ENCODE measurements at places on chromosomes 11 and 22.

- DNase-seq: no peak
These were observed 630.4 kb downstream of the METTL15 start for GRCh38 chr11:28738549-28738948.

DNA sequence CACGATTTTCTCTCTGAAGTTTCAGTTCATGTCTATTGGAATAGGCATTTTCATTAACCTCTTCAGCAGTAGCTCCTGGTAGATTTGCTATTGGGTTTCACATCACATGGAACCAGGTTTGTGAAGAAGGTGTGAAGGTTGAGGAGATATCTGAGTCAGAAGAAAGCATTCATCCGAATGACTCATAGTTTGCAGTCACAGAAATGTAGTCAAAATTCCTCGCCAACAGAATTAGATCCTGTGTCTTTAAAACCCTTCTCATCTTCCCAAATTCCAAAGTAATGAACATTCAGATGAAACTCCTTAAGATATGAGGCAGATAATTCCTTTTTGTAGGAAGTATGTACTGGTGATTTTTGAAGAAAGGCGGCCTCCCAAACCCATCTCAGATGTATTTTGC, 125.0 kb upstream of the LARGE1 start:
- no peak for DNase-seq

DNA sequence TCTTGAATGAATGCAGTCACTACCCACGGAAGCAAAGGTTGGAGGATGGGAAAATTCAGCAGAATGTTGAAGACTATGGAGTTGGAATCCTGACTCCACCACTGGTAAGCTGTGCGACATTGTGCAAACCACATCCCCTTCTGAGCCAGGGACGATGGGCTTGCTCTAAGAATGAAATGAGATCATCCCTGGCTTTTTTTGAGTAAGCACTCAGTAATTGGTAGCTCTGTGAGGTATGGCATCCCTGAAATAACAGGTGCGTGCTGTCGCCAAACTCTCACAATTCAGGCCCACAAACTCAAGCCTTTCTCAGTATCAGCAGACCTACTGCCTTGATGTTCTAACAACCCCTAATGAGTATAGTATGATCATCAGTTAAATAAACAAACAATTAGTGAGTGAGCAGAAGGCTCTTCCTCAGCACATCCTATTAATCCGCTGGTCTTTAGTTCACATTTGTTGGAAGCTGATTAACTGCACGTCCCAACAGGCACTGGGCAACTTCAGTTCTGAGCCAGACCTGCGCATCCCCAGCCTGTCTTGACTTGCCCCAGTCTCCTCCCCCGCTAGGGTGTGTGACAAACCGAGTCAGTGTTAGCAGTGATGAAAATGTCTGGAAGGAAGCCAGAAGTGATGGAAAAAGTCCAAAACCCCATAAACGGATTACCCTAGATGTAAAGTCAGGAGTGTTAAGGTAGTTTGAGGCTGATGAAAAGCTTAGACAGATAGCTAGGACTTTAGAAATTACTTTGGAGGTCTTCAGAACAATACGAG, 235.5 kb downstream of the GRIK4 start:
- DNase-seq: no peak

GRCh38 chr11:85723088-85723487, 37.1 kb upstream of the CCDC89 start:
- DNase-seq: no peak

DNA sequence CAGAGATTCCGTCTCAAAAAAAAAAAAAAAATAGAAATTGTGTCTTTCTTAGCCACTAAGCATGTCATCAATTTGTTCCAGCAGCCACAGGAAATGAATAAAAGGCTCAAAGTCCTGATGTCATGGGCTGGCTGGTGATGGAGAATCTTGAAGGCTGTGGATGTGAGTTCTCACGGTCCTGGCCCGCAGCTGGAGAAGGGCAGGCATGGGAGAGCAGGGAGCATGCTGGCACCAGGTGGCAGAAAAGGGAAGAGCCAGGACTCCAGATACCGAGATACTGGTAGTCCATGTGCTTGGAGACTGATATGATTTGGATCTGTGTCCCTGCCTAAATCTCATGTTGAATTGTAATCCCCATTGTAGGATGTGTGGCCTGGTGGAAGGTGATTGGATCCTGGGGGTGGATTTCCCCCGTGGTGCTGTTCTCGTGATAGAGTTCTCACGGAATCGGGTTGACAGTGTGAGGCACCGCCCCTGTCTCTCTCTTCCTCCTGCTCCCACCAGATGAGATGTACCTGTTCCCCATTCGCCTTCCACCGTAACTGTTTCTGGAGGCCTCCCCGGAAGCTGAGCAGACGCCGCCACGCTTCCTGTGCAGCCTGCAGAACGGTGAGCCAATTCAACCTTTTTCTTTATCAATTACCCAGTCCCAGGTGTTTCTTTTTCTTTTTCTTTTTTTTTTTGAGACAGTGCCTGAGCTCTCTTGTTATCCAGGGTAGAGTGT, 18.1 kb downstream of the MRGPRD start:
- DNase-seq: peak; percentile 7

DNA sequence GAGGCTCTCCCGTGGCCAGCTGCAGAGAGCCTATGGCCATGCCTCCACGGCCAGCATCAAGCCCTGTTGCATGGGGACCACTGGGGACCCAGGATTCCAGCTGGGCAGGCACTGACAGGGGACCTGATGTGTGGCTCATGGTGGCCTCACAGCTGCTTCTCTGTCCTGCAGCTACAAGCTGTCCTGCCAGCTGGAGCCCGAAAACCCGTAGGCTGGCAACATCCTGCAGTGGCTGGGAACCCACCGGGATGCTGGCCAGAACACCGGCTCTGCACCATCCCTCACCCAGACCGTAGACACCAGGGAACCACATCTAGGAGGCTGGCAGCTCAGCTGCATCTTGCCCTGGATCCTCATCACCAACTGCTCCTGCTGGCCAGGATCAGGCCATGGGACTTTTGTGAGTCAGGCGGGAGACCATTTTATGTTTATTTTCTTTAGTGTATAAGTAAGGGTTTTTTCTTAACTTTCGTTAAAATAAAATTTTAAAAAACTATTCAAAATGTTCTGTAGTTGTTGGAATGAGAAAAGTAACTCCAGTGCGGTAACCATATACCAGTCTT, 7.9 kb downstream of the RGL4 start:
- no peak for DNase-seq

DNA sequence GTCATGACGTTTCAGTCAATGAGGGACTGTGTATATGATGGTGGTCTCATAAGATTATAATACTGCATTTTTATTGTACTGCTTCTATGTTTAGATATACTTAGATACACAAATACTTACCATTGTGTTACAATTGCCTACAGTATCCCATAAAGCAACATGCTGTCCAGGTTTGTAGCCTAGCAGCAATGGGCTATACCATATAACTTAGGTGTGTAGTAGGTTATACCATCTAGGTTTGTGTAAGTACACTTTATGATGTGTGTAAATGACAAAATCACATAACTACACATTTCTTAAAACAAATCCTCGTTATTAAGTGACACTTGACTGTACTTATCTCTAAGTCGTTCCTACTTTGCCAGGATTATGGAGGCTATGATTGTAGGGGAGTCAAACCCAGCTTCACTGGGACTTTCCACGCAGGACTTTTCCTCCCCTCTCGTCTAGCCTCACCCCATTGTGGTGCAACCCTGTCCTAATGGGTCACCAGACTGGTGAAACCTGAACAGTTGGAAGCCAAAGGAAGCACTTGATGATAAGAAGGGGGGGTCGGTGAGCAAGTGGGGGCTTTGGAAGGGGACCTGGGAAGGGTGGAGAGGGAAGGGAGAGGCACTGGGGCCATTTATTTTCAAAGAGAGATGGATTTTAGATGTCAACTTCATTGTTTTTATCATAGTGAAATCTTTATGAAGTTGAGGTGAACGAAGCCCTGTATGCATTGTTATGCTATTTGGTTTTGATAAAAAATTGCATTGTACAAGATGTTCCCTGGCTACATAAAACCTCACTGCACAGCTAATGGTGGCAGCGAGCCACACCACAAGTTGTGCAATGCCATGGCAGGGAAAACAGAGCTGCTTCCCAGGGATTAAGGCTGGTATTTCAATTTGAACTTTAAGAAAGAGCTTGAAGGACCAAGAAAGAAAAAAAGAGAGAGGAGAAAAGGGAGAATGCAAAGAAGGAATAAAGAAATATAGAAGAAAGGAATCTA, 129.1 kb downstream of the EHF start:
- DNase-seq: no peak

DNA sequence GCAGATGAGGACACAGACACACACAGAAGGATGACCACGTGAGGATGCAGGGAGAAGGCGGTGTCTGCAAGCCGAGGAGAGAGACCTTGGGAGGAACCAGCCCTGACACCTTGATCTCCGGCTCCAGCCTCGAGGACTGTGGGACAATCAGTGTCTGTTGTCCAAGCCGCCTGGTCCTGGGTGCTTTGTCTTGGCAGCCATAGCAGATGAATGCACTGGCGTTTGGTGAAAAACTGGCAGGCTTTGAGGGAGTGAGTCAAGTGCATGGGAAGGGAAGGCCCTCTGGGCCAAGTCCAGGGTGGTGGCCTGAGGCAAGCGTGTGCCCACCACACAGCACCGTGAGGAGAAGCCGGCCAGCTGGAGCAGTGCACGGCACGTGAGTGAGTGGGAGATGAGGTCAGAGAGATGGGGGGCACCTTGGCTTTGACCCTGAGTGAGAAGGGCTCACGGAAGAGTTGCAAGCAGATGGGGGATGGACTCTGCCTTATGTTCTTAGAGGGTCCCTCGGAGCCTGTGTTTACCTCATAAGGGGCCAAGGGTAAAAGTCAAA, 12.4 kb upstream of the BRSK2 start:
- no peak for DNase-seq

DNA sequence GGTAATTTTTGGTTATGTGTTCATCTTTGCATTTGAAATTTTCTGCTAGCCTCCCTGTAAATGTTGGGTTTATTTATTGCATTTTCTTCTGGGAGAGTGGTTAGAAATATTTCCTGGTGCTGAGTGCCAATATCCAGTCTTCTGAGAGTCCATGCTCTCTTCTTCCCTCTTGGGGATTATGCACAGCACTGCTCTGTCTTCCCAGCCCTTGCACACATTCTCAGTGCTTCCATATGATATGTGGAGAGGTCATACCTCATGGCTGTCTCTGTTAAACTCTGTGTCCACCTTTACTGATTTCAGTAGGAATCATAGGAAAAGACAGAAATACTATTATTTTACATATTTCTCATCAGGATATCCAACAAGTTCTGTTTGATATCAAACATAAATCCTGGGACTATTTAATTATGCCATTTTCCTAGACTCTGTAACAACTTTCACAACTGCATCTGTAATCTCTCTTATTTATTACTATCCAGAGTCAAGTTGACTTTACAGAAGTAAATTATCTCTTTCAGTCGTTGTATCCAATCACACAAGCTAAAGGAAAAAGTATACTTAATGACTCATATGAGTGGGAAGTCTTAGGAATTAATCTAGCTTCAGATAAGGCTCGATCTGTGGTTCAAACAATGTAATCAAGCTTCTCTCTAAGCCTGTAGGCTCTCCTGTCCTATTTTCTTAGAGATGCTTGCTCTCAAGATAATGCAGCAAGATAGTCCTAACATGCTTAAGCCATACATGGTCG, 2.7 kb upstream of the NXPE1 start:
- DNase-seq: no peak

DNA sequence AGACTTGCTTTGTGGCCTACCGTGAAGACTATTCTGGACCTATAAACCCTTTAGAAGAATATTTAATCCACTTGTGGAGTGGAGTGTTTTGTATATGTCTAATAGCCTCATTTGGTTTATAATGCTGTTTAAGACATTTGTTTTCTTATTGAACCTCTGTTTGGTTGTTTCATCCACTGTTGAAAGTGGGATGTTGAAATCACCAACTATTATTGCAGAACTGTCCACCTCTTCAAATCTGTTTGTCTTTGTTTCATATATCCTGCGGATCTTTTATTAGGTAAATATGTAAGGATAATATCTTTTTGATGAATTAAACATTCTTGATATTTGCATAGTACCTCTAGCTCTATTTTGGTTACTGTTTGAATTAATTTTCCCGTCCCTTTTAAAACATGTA, 49.1 kb downstream of the XKR3 start:
- no peak for DNase-seq

DNA sequence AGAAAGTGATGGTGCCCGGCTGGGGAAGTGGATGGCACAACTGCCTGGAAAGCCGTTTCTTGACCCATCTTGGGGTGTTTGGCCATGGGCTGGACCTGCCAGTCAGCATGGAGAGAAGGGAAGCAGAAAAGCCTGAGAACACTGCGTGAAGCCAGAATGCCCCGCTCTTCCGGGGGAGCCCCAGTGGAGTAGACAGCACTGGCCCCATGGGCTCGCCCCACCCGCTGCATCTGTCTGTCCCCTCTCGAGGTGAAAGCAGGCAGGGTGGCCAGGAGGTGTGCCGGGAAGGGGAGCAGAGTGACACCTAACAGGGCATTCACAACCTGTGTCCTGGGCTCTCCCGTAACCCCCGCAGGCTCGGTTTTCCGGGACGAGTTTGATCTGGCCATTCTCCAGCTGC, 57.1 kb upstream of the TBCEL start:
- no peak for DNase-seq

DNA sequence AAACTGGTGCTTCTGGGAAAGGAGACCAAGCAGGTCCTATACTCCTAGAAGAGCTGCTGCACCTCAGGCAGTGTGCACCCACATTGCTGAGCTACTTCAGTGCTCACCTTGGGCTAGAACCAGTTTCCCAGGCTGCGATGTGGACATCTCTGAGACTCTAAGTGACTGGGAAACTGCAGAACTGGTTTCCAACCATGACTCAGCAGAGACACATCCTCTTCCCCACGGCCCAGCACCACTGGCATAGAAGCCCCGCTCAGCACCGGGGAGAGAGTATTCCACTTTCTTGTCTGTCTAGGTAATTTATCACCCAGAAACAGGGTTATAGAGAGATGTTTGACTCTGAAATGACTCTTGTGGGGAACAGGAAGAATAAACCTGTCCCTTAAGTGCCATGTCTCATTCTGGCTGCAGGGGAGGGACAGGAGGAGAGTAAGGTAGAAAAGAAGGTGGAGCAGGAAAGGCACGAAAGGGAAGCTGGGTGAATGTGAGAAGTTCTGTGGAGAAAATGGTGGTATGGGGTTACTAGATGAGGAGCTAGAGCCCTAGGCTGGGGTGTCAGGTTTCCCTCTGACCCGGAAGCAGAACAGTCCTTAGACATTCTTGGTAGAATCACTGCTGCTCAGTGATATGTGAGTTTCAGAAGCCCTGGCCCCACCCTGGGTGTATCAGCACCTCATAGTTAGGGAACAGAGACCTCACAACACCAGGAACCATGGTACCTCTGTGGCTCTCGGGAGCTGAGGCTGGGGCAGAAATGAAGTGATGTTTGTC, 340.4 kb upstream of the NCAM1 start:
- DNase-seq: no peak

- DNase-seq: no peak
These were observed 6.6 kb downstream of the PRODH start for GRCh38 chr22:18929459-18929858.

DNA sequence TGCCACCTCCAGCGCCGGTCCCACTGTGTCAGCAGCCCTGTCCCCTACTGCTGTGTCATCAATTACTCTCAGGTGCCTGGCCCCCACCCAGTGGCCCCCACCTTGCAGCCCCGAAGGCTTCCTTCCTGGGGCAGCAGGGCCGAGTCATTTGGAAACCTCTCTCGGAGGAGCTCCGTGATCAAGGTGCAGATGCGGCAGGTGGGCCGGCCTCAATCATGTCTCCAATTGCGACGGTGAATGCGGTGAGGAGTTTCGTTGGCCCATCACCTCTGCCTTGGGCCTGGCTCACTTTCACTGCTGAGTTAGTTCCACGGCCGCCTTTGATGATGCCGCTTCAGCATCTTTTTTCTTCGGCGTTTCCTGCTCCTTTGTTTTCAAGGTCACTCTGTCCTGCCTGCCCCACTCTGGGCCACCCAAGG, 11.3 kb upstream of the CXCR5 start:
- DNase-seq: peak; percentile 55

All from stimulated activated CD4-positive, alpha-beta T cell treated with anti-CD3 and anti-CD28 coated beads, Interleukin-2, amount 100 ng/mL, for 24 hours (primary cell).